ENCODE measurements at places on chromosomes 11 and 22.
A peak's percentile ranks its signal among the peaks of the same experiment; 100 is the strongest.

DNA sequence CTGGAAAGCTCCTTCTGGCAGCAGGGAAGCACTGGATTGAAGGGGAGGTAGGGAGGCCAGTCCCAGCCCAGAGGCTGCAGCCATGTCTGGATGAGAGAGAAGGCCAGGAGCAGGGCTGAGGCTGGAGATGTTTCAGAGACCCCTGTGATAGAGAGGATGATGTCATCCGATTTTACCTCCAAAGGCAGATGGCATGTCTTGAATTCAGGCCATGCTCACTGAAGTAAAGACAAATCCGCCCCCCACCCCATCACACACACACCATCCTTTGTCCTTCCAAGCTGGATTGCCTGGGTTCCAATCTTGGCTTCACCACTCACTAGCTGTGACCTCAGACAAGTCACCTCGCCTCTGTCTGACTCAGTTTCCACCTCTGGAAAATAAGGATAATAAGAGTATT, 47.2 kb downstream of the TP53I11 start:
- no peaks in the 10 kb centered on the region for H3K27me3 ChIP-seq
- H3K27ac ChIP-seq: no peak overlapping the region
- H3K4me1 ChIP-seq: no peaks in the 10 kb centered on the region
- DNase-seq: no peak
- no peak overlapping the region for H3K4me3 ChIP-seq

GRCh38 chr22:28123989-28124766, 205.1 kb upstream of the PITPNB start:
- H3K4me1 ChIP-seq: no peaks in the 10 kb centered on the region
- H3K27ac ChIP-seq: no peak overlapping the region
- no peaks in the 10 kb centered on the region for H3K27me3 ChIP-seq
- no peaks in the 10 kb centered on the region for H3K36me3 ChIP-seq

DNA sequence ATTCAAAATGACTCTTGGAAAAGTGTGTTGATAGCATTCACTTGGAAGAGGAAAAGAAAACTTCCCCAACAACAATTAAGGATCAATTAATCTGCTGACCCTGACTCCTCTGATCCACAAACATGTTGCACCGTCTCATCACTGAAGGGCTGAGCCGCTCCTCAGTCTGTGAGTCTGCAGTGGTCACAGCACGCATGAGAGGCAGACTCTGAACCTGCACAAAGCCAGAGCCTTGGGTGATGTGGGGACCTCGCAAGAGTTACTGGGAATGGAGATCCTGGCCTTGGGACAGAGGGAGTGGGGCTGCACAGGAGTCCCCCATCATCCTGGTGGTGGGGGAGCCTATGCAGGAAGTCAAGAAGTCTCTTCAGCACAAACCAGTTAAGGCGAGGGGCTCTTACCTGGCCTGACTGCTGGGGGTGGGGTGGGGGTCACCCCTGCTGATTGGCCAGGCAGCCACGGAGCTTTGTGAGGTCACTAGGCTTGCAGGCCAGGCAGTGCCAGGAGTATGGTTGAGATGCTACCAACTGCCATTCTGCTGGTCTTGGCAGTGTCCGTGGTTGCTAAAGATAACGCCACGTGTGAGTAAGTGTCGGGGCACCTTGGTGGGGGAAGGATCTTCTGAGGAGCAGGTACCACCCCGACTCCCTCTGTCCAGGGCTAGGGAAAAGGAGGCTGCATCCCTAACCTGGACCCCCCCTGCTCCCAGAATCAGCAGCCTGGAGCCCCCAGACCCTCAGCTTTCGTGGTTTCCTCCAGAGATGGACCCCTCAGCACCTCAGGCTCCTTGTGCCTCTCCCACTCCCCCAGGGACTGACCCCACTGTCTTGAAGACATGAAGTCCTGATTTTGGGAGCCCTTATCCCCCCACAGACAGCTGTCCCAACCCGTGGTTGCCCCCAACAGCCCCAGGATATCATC, at the start of gene ACR:
ACR (plus strand) TSS at position 477 of the 921 bp plus-strand sequence; CDS start at position 509, 32 bp downstream.
- no peaks in the 10 kb centered on the region for H3K27me3 ChIP-seq
- H3K27ac ChIP-seq: no peak within 1 kb of the TSS

DNA sequence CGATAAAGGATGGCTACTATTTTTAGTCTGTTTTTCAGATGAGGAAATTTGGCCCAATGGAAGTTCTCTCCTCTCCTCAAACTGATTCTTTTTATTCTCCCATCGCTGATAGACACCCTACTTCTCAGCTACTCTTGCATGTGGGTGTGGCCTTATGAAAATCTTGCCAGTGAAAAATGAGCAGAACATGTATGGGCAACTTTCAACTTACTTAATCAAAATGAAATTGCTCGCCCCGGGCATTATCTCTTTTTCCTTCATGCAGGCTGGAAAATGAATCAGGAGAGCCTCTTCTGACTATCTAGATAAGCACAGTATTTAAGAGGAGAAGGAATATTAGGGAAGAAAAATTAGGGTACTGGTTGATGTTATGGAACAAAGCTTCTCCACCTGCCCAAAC, 2354.7 kb upstream of the RAG2 start:
- DNase-seq: no peak
- no peaks in the 10 kb centered on the region for H3K4me1 ChIP-seq
- no peaks in the 10 kb centered on the region for H3K27me3 ChIP-seq
- no peak overlapping the region for H3K4me3 ChIP-seq

DNA sequence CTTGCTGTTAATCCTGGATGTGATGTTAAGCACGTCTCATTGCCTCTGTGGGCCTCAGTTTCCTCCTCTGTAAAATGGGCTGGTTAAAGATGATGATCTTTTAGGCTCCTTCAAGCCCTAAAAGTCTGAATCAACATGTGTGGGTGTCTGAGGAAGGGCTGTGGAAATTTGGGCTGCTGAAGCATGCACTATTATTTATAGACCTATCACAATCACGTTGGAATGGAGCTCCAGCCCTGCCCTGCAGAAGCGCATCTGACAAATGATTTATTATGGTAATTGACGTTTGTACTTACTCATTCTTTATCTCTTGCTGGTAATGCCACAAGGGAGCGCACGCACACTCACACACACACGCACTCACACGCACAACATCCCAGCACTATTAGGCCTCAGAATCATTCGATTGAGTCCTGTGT, 20.4 kb downstream of the P2RX3 start:
- H3K4me3 ChIP-seq: no peak overlapping the region

DNA sequence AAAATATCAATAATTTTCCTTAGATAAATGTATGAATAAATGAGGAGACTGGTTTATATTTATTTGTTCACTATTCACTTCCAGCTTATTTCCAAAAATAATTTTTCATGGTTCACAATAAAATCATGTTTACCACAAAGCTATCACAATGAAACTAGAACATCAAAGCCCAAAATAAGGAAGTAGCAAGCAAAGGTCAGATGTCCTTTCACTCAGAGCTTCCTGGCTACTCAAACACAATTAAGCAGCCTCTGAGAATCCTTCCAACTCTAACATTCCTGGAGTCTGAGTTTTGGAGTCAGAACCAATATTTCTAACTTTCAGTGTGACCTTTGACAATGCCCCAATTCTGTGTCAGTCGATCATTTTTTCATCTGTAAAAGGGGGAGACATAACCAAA, 527.0 kb downstream of the SOX6 start:
- H3K4me3 ChIP-seq: no peak overlapping the region
- no peak for DNase-seq
- H3K27ac ChIP-seq: no peak overlapping the region
- no peaks in the 10 kb centered on the region for H3K27me3 ChIP-seq
- no peaks in the 10 kb centered on the region for H3K36me3 ChIP-seq

GRCh38 chr22:31952094-31952401, 7.7 kb downstream of the YWHAH start:
- H3K4me1 ChIP-seq: peaks cover 66% of the 10 kb centered on the region
- H3K4me3 ChIP-seq: no peak overlapping the region
- H3K36me3 ChIP-seq: peaks cover 84% of the 10 kb centered on the region
- H3K27me3 ChIP-seq: no peaks in the 10 kb centered on the region
- no peak for DNase-seq
- peak overlapping the region; percentile 87 for H3K27ac ChIP-seq

DNA sequence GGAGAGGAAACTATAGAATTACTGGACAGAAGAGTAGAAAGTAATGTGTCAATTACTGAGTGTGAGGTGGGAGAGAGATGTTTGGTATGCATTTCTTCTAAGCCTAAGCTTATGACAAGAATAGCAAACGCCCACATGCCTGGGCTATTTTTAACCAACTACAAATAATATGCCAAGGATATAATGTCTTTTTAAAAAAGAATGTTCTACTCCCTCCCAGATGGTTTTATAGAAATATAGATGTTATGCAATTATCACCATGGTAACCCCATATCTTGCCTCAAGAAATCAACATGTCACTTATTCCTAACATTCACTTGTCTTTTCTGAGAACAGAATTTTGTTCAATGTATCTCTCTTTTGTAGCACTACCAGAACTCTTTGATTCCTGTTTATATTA, 996.7 kb upstream of the CHORDC1 start:
- DNase-seq: no peak
- no peaks in the 10 kb centered on the region for H3K27me3 ChIP-seq
- no peak overlapping the region for H3K27ac ChIP-seq
- no peaks in the 10 kb centered on the region for H3K36me3 ChIP-seq
- no peak overlapping the region for H3K4me3 ChIP-seq
- H3K4me1 ChIP-seq: no peaks in the 10 kb centered on the region

DNA sequence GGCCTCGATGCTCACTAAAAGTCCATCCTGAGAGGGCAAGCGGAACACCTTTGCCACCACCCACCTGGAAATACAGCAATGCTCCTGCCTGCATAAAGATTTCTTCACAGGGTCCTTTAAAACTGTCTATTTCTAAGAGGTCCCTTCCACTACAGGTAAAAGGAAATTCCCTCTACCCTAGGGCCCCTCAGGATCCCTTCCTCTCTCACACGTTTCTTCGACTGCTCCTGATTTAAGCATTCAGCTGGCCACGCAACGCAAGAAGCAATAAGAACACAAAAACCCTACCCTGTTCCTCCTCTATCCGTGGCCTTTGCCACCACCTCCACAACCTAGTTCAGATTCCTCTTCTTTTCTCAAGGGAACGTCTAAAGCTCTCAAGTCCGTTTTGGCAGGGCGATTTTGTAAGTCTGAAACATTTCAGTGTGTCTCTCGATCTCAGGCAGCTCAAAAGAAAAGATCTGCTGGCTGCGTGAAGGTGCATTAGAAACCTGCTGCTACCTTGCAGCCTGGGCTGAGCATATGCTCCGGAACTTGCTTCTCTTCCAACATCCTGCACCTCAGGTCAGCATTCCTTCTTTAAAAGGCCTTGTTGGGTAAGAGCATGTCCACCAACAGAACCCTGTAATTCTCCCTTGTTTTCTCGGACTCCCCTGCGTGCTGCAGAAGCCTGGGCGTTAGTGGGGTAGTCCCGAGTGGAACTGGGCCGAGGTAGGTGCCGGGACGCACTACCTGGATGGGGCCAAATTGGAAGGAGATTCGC, 1.6 kb downstream of the LGR4 start:
- H3K36me3 ChIP-seq: no peaks in the 10 kb centered on the region
- H3K4me1 ChIP-seq: peaks cover 4% of the 10 kb centered on the region

DNA sequence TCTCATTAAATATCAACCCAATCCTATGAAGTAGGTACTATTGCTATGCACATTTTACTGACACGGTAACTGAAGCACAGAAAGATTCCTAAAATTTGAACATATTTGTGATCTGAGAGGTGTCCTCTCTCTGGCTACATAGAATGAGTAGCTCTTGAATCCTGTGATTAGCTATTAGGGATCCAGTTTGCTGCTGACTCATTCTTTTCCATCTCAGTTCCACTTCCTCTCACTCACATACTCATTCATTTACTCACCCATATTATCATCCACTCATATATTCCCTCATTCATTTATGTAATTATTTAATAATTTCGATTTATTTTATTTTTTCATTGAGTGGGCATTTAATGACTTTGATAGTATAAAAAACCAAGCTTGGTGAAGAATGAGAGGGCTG, 42.7 kb downstream of the OR5B17 start:
- H3K4me1 ChIP-seq: no peaks in the 10 kb centered on the region
- DNase-seq: no peak
- no peak overlapping the region for H3K4me3 ChIP-seq
- no peaks in the 10 kb centered on the region for H3K27me3 ChIP-seq
- H3K36me3 ChIP-seq: no peaks in the 10 kb centered on the region

GRCh38 chr11:70580036-70580805, 181.9 kb downstream of the CTTN start:
- H3K4me3 ChIP-seq: no peak overlapping the region
- no peaks in the 10 kb centered on the region for H3K36me3 ChIP-seq

GRCh38 chr11:64059339-64060140, 23.8 kb downstream of the FLRT1 start:
- H3K36me3 ChIP-seq: no peaks in the 10 kb centered on the region
- H3K4me1 ChIP-seq: peaks cover 4% of the 10 kb centered on the region
- peaks cover 14% of the 10 kb centered on the region for H3K27me3 ChIP-seq
- no peak overlapping the region for H3K4me3 ChIP-seq

DNA sequence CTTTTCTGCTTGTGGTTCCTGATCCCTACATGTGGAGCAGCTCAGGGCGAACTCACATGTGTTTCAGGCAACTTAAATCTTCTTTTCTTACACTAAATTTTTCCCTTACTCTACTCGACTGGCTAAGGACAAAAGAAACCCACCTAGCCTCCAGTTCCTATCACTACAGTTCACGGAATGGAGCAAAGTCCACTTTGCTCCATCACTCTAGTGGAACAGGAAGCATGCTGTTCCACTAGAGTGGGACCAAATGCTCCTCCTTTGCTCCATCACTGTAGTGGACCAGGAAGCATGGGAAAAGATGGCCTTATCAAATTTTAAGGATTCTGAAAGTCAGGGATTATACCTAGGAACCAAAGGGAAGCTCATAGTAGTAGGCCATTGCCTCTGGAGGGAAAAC, 36.1 kb downstream of the PDE3B start:
- no peak overlapping the region for H3K4me3 ChIP-seq
- H3K36me3 ChIP-seq: peaks cover 92% of the 10 kb centered on the region
- DNase-seq: no peak
- H3K27me3 ChIP-seq: no peaks in the 10 kb centered on the region
- no peak overlapping the region for H3K27ac ChIP-seq
- peaks cover 29% of the 10 kb centered on the region for H3K4me1 ChIP-seq

GRCh38 chr22:46162771-46163556, 12.6 kb downstream of the PPARA start:
- no peaks in the 10 kb centered on the region for H3K4me1 ChIP-seq
- H3K36me3 ChIP-seq: no peaks in the 10 kb centered on the region
- H3K4me3 ChIP-seq: no peak overlapping the region
- H3K27me3 ChIP-seq: no peaks in the 10 kb centered on the region

GRCh38 chr22:41405588-41405987, 23.8 kb downstream of the TEF start:
- H3K4me3 ChIP-seq: no peak overlapping the region
- DNase-seq: no peak
- no peaks in the 10 kb centered on the region for H3K36me3 ChIP-seq
- no peaks in the 10 kb centered on the region for H3K27me3 ChIP-seq
